HS-27A (cell line): ENCODE measurements at places on chromosomes 4 and X.

DNA sequence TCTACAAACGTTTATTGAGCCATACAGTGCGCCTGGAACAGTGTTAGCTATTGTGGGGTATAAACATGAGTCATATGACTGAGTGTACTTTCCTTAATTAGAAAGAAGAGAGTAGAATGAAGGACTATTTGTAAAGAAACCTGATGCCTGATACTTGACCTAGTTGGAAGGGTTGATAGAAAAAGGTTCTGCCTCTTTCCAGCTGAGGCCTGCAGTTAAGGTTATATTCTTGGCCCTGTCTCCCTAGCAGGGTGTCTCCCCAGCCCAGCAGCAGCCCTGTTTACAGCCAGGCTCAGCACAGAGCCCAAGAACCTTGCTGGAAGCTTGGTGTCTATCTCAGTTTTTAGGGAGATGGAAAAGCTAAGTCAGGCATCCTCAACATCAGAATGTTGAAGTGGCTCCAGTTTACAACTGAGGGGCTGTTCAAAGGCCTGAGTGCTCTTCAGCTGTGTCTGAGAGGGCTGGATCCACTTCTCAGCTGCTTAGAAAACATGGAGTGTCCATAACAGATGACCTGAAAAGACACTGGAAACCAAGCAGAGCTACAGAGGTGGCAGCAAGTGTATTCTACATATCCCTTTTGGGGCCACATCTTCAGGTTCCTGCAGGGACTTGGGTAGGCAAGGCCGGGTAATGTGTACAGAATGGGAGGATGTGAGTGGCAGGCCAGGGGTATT lies 21.6 kb downstream of the NYX start:
- DNase-seq = no peak

- no peak for DNase-seq
Measured at GRCh38 chrX:132470831-132471230, 18.0 kb downstream of the MBNL3 start.

DNA sequence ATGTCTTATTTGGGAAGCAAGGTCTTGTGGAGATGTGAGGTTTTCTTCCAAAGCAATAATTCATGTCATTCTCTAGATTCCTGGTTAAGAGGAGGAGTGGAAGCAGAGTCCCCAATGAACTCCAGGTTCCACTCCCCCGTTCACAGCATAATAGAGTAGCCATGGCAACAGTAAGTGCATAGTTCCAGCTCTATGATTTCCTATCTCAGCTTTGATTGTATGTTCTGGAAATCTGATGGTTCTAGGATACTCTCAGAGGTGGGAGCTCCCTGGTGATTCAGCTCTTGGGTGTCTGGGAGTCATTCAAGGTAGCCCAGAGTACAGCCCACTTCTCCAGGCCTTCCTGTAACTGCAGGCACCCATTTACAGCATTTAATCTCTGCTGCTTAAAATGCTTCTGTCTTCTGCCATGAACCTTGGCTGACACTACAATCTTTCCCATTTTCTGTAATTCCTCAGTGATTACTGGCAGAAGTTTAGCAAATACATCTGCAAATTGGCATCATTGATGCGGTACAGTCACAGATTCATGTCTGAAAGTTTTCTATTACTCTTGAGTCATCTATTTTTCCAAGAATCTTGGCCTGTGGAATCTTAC lies 242.0 kb downstream of the MAPK10 start:
- no peak for DNase-seq

- no peak for DNase-seq
Measured at GRCh38 chr4:38570647-38571276, 93.2 kb upstream of the KLF3 start.

DNA sequence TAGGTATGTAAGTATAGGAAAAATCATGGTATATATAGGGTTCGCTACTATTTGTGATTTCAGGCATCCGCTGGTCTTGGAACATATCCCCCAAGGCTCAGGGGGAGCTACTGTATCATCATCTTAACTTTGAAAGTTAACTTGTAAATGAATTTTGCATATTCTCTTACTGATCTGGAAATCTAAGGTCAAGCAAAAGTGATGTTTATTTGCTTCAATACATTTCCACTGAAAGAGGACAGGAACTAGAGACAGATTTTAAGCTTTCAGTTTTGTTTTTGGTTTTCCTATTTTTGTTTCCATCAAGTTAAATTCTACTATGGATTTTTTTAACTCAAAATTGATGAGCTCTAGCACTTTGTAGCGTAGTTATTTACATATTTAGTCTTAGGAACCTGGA lies 56.2 kb downstream of the NAF1 start:
- DNase-seq = no peak

DNA sequence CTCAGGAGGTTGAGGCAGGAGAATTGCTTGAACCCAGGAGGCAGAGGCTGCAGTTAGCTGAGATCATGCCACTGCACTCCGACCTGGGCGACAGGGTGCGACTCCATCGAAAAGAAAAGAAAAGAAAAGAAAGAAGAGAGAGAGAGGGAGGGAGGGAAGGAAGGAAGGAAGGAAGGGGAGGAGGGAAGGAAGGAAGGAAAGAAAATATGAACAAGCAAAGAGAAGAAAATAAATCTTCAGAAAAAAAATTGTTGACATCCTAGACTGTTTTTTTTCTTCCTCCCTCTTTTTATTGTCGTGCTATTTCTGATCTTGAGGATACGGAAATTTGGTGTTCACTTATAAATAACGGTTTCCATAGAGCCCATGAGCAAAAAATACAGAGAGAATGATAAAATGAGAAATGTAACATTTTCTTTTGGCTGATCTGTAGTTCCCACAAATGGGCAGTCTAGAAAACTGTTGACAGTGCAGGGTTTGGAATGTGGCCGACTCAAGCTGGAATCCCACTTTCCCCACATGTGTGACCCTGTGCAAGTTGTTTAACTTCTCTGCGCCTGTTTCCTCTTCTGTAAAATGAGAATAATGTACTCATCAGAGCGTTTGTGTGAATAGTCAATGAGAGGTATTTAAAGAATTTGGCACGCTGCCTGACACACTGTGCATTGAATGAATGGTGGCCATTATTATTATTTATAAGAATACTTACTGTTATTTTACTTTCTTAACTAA lies 19.4 kb downstream of the SORBS2 start:
- peak; percentile 84 for DNase-seq

DNA sequence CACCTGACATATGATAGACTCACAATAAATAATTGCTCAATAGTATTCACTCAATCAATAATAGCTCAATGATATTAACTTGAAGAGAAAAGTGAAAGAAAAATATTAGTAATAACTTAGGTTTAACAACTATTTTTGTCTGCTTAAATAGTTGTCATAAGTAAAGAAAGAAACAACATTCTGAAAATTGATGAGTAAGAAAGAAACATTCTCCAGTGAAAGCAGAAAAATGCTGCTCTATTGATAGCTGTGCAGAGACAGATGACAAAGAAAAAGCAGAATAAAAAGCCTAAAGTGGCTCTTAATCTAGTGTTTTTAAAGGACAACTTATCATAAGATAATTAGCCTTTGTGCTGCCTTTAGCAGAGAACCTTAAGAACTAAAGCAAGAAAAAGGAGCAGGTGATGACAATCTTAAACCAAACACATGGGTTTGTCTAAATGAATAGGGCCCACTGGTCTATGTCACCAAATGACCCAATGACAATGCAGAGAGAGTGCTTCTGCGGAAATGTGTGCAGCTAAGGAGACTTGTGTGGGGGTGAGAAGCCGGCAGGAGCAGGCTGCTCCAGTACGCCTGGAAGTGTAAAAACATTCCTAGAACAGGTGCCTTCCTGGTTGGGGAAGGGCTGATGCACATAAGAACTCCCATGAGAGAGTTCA lies 13.2 kb downstream of the HS3ST1 start:
- DNase-seq = no peak

GRCh38 chrX:136030303-136031191 lies 45.3 kb downstream of the SLC9A6 start:
- peak; percentile 47 for DNase-seq

GRCh38 chrX:630612-631496 lies at the start of gene SHOX:
TSS of gene SHOX (plus strand) at chrX:630791. CDS start at chrX:630898, 107 bp downstream.
- DNase-seq = no peak

- no peak for DNase-seq
Measured at GRCh38 chr4:185591679-185592141, 56.4 kb upstream of the PDLIM3 start.

GRCh38 chr4:7719354-7720174 lies 220.1 kb downstream of the AFAP1 start:
- no peak for DNase-seq

GRCh38 chrX:105773801-105774200 lies 48.5 kb upstream of the NRK start:
- DNase-seq = no peak

GRCh38 chrX:13747836-13748235 lies 13.3 kb downstream of the OFD1 start:
- DNase-seq = no peak

DNA sequence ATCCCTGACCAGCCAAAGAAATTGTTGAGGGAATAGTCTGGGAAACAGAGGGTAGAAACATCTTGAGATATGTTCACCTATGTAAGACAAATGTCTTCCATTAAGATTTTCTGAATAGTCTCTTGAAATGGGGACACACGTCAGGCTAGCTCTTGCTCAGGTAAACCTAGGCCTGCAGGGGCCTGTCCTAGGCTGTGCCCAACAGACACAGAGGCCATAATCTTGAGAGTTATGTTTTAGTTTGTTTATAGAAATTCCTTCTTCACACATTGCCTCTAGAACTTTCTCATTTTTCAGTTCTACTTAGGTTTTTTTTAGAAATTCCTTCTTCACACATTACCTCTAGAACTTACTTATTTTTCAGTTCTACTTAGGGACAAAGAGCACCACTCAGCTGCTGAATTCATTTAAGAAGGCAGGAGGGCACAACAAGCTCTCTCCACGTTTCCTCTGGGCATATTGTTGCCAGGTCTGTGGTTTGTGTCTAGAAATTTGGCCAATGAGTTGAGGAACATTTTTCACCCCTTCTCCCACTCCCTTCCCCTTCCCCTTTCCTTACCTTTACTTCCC lies 94.9 kb downstream of the ARHGAP24 start:
- DNase-seq = no peak

DNA sequence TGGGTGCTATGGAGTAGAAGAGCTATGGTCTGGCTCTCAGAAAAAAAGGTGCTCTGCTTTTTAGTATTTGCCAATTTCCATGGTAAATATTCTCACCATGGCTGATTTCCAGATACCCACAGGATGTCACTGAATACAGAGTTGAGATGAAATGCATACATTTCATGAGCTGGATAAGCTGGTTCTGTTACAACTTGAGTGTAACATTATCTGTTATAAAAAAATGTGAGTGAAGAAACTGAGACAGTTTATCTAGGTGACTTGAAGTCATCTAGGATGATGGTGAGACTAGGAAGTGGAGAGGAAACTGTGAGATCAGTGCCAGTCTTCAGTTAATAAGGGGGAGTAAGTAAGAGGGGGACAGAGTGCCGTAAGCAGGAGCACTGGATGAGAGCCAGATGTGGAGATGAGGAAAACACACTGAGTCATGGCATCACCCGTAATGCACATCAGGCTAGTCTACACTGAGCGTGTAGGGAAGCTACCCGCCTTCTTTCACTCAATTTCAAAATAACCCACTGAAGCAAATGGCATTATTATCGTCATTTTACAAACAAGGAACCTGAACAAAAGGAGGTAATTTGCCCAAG lies 5.0 kb downstream of the HPSE start:
- DNase-seq = no peak

GRCh38 chr4:21915761-21916160 lies 32.8 kb downstream of the KCNIP4 start:
- no peak for DNase-seq

DNA sequence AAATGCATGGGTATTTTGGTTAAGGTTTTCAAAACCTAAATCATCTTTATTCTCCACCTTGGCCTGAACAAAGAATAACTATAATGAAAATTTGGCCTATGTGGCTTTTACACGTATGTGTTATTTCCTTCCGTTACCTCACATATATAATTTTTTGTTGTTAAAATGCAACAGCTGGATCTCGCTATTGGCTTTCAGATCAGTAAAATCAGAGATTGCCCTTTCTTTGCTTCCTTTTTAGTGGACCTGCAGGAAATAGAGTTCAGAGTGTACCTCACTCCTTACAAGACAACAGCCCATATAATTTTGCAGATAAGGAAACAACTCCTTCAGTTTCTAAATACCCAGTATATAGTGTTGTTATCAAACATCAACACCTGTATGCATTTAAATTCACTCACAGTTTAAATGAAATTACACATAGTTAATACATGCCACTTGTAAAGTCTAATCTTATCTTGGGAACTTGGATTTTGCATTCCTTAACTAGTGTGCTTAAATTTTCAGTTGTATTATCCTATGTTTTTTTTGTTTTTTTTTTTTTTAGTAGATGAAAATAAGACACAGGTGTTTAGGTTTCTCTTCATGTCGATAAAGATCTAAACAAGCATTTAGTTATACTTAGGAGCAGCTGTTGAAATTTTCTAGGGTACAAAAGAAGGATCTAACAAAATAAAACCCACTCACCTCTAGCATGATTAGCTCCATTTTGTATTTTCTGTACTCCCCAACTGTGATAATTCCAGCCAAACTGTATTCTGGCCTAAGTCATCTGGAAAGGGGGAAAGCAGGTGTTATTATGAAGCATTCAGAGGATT lies 96.2 kb upstream of the SPRY1 start:
- no peak for DNase-seq

DNA sequence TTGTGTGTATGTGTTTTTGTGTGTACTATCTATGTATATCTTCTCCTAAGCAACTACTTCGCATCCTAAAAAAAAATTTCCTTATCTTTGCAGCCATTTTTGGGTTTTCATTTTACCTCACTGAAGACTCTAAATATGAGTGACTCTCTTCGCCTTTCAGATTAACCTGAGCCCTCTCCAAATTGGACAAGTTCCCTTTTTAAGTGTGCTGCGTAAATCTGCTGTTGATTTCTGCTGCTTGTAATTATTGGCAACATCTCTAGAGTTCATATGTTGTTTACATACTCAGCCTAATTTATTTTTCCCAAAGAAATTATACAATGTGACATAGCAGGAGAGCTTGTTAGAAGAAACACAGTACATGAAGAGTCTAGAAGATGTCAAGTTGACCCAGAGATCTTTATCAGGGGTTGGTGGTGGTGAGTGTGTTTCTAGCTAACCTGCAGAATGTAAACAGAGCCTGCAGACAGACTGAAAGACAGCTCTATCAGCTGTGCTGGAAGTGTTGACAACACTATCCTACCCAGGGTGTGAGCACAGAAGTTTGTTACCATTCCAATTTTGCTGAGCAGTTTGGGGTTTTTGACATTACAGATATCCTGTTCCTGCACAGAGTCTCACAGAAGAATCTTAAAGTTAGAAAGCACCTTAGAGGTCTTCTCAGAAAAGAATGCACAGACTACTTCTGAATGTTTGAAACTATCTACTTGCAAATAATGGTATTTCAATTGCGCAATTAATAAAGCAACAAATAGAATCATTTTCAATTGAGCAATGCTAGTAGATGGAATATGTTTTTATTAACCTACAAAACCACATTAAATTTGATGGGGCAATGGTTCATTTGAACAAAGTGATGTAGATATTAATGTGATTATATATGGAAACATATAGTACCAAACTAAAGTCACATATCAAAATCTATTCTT lies 12.5 kb downstream of the SOX3 start:
- no peak for DNase-seq
